ENCODE measurements at places on chromosomes 6 and 20. TPM values are rescaled to one million over a fixed set of nuclear protein-coding genes. Genes with fewer than 3 reads are reported as not detected.

The PLCB4 gene
- total RNA-seq, result 12.6 TPM

The PRR18 gene
- 0.47 TPM for total RNA-seq

The DEFB132 gene
- total RNA-seq, result not detected

The MLIP gene
- total RNA-seq, result 8.6 TPM

The KIFC1 gene
- 3.6 TPM for total RNA-seq

The IFNGR1 gene
- 72.5 TPM for total RNA-seq

The KIAA1755 gene
- total RNA-seq, result 0.94 TPM

The ZNF292 gene
- total RNA-seq, result 177 TPM

The ADAM33 gene
- total RNA-seq, result 3.6 TPM

The NMBR gene
- total RNA-seq, result 12.6 TPM

The TRIM15 gene
- not detected for total RNA-seq

The C6orf52 gene
- total RNA-seq, result 1.7 TPM

The TENT5A gene
- total RNA-seq, result 3.4 TPM

The ZBTB46 gene
- 21.5 TPM for total RNA-seq

The ACTL10 gene
- total RNA-seq, result 1.1 TPM

The BFSP1 gene
- total RNA-seq, result 0.31 TPM

The MCHR2 gene
- total RNA-seq, result 4.1 TPM

All from occipital lobe (tissue), 3 donors.